ENCODE measurements at places on chromosomes 5 and 9. TPM values are rescaled to one million over a fixed set of nuclear protein-coding genes. Genes with fewer than 3 reads are reported as not detected.

DNA sequence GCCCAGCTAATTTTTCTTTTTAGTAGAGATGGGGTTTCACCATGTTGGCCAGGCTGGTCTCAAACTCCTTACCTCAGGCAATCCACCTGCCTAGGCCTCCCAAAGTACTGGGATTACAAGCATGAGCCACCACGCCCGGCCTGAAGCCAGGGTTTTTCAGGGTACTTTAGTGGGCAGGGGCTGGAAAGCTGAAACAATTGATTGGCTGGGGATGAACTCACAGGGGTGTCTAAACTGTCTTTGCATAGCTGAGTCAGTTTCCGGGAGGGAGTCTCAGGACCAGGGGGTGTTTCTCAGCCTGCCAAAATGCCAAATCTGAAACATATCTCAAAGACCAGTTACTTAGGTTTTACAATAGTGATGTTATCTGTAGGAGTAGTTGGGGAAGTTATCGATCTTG lies 46.1 kb downstream of the PRUNE2 start:
- DNase-seq, result no peak

- DNase-seq, result no peak
These were observed 424.2 kb upstream of the GRIA1 start for GRCh38 chr5:153066281-153066680.

DNA sequence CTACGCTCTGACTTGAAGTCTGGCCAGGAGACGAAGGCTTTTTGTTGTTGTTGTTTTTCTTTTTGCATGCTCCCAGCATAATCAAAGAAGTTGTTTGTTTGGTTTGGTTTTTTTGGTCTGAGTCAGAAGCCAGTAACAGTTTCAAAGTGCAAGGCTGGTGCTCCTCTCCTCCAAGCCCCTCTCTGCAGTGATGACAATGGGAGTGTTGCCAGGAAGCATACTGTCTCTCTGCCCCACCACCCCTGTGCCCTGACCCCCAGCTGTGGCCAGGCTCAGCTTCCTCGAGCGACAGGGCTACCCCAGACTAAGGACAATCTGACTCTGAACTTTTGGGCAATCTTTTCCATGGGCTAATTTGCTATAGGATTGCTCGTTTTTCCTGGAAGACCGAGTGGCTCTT lies 173.8 kb upstream of the PITX1 start:
- no peak for DNase-seq

- DNase-seq, result peak; percentile 13
These were observed 306.4 kb upstream of the PAPPA start for GRCh38 chr9:115847216-115847615.

- no peak for DNase-seq
These were observed 29.0 kb downstream of the KLF9 start for GRCh38 chr9:70385426-70385825.

DNA sequence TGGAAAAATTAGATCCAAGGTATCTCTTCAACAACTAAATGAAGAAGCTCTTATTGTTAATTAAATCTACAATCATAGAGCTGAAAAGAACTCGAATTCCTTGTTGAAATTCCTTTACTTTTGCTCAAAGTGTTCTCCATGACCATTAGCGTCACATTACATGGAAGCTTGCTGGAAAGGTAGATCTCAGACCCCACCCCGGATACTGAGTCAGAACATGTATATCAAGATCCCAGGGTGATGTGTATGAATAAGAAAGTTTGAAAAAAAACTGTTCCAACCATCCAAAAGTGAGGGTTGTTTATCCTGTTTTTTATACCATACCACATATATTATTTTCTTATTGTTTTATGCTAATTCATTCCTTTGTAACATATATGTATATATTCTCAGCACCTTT lies 237.1 kb upstream of the PUM3 start:
- DNase-seq, result no peak

DNA sequence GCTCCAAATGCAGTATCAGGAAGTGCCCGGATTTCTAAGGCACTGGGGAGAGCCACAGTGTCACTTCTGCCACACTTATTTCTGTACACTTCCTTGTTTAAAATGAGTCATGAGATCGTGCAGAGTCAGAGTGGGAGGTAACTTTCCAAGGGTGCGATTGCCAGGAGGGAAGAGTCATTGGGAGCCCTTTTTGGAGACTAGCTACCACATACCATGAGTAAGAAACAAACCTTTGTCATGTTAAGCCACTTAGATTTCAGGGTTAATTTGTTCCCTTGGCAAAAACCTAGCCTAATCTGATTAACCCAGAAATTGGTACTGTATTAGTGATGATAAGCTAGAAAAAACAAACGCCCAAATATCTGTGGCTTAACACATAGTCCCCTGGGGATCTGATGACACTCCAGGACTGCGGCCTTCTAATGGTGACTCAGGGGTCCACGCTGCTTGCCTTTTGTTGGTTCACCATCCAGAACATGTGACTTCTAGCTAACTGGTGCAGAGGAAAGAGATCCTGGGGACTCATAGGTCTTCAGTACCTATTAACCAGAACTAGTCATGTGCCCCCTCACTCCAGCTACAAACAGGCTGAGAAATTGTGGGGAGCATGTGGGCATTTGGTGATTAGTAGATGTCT lies 48.6 kb upstream of the TLE1 start:
- DNase-seq, result no peak

- no peak for DNase-seq
These were observed 36.7 kb upstream of the TIFAB start for GRCh38 chr5:135488727-135489465.

GRCh38 chr9:1938675-1939170 lies 76.4 kb upstream of the SMARCA2 start:
- no peak for DNase-seq

GRCh38 chr5:131419877-131420276 lies 156.0 kb downstream of the CDC42SE2 start:
- DNase-seq, result no peak

GRCh38 chr5:150656191-150657132 lies 4.6 kb upstream of the MYOZ3 start:
- DNase-seq, result peak; percentile 87

DNA sequence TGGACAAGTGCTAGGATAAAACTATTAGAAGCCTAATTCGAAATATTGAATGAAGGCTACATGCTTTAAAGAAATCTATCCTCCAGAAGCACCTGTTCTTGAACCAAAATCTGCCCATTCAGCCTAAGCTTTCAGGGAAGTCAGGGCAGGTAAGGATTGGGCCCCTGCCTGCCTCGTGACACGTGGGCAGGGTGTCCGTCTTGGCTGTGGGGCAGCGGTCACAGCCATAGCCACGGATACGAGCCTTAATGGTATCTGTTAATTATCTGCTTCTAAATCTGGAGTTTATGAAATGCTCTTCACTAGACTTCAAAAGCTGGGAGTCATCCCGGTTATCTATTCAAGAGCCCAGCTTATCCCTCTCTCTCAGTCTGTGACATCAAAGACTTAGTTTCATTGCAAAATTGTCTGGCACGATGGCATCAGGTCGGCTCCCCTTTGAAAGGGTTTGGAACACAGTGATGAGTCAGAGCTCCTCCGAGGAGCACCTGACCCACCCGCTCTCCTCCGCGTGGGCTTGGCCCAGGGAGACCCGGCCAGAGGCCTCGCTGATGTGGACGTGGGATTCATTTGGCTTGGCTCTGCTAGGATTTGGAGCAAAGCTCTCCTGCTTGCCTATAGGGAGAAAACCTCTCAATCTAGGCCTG lies 135.9 kb downstream of the MACROH2A1 start:
- no peak for DNase-seq

- peak; percentile 30 for DNase-seq
These were observed 262.1 kb downstream of the FANCC start for GRCh38 chr9:95055334-95055850.

GRCh38 chr5:149839761-149840160 lies 104.8 kb downstream of the PDE6A start:
- no peak for DNase-seq

- DNase-seq, result peak; percentile 92
These were observed 163.4 kb downstream of the RGS3 start for GRCh38 chr9:113626735-113627495.

- DNase-seq, result no peak
These were observed 75.7 kb downstream of the PRDM9 start for GRCh38 chr5:23583081-23583480.

DNA sequence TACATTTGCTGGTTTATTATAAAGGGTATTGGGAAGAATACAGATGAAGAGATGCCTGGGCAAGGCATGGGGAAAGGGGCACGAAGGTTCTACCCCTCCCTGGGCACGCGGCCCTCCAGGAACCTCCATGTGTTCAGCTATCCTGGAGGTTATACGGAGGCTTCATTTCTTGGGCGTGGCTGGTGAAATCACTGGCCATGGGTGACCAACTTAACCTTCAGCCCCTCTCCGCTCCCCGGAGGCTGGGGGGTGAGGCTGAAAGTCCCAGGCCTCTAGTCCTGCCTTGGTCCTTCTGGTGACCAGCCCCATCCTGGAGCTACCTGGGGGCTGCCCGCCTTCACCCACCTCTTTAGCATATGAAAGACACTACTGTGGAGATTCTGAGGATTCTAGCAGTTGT lies 17.0 kb upstream of the RNF130 start:
- no peak for DNase-seq

- DNase-seq, result no peak
These were observed 165.7 kb downstream of the NPR3 start for GRCh38 chr5:32876791-32877190.

DNA sequence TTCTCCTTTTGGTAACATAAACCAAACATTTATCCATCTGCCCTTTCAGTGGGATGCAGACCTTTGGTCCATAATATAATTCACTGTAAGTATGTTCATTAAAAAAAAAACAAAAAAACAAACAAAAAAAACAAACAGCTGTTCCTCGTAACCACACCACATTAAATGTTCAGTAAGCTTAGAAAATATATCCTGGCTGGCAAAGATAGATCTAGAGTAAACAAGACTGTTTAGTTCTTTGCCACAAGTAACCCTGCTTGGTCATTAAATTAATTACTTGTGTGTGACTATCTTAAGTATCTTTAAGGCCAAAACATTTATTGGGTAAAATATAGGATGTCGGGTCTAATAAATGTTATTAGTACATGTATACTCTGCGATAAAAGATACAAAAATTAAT lies 1717.1 kb downstream of the EFNA5 start:
- no peak for DNase-seq

The NIPAL4 gene
- not detected for polyA plus RNA-seq

The GARNL3 gene
- polyA plus RNA-seq, result 44.8 TPM

The PCDHA10 gene
- 0.07 TPM for polyA plus RNA-seq

The PCDHGA9 gene
- polyA plus RNA-seq, result 5.2 TPM

The GFPT2 gene
- 12.5 TPM for polyA plus RNA-seq

The ZNG1F gene
- not detected for polyA plus RNA-seq

The TTC33 gene
- 22.8 TPM for polyA plus RNA-seq

The GBGT1 gene
- polyA plus RNA-seq, result 3.4 TPM

The PHF19 gene
- 31.6 TPM for polyA plus RNA-seq

The GRHPR gene
- polyA plus RNA-seq, result not detected

The EDIL3 gene
- polyA plus RNA-seq, result 10.9 TPM

The SPINK13 gene
- not detected for polyA plus RNA-seq
